Right hindlimb (tissue), 1 donor: ENCODE measurements at places on chromosomes 16 and 17.
A peak's percentile ranks its signal among the peaks of the same experiment; 100 is the strongest.

GRCh38 chr17:9218911-9219310 is 197.6 kb downstream of the NTN1 start:
- DNase-seq: no peak

- no peak for DNase-seq
Observed at GRCh38 chr17:5299383-5299782, 17.3 kb downstream of the RABEP1 start.

- DNase-seq: no peak
Observed at GRCh38 chr16:52411011-52411410, 135.9 kb downstream of the TOX3 start.

DNA sequence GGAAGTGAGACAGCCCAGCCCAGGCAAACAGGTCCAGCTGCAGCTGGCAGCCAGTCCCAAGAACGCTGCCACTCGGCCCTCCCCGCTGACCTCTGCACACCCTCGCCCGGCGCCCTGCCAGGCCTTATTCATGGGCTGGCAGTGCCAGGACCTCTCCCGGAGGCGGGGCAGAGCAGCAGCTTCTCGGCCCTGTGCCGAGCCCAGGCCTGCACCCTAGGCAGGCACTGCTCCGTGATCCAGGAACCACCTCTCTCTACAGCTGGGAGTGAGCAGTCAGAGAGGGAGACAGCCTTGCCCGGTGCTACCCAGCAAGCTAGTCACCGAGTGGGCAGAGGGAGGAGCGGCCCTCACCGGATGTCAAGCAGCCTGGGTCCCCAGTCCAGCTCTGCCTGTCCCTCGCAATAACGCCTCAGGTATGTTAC is 79.9 kb upstream of the CBX4 start:
- peak; percentile 87 for DNase-seq

DNA sequence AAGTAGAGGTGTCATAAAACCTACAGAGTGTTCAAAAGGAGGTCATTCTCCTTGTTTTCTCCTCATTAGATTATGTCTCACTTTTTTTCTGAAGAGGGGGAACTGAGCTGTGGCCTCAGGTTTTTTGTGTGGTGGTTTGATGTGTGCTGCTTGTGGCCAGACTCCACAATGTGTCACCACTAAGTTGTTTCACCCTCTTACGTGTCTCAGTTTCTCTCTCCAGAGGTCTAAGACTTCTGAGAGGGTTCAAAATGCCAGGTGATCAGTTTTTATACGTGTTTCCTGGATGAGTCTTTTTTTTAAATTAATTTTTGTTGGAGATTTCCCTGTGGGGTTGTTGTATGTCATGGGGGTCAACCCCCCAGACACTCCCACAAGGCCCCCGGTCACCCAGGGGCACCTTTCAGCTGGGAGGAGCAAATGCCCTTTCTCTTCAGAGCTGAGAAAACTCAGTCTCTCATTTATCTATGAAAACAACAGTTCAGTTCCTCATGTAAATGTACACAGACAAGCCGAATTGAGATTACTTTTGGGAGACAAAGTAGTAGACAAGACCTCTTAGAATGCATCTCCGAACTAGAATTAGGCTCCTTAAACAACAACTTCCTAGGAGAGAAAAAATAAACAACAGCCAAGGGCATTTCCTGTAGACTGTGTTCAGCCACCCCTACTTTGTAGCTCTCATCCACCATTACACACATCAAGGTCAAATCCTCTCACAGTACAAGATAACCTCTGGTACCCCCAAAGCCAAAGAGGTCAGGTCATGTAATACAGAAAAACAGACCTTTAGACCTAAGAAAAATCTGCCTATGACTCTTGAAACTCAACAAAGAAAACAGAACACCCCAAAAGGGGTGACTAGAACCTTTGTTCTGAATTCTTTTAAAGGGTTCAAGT is 23.9 kb upstream of the TMEM98 start:
- no peak for DNase-seq

GRCh38 chr17:77476498-77476897 is 335.7 kb downstream of the SEC14L1 start:
- DNase-seq: no peak

- DNase-seq: no peak
Observed at GRCh38 chr16:25413975-25414374, 156.3 kb upstream of the ZKSCAN2 start.

- no peak for DNase-seq
Observed at GRCh38 chr17:335691-336090, 16.9 kb downstream of the RPH3AL start.

DNA sequence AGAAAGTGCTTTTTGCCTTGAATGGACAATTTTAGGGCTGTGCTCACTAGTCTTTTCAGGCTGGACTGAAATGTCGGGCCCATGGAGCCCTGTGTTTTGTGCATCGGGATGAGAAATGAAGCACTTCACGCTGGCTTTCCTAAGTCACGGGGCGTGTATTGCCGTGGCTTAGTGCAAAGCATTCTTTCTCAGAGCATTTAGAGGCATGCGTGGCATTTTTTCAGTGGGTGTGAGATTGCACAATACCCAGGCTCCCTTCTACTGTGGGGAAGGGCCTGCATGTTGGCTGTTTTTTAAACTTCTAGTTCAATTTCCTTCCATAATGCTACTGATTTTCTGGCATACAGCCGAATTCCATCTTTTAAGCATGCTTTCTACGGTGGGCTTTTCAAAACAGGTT is 12.6 kb upstream of the POLR3E start:
- DNase-seq: no peak

GRCh38 chr17:36182176-36183000 is 6.0 kb upstream of the TBC1D3B start:
- peak; percentile 48 for DNase-seq

DNA sequence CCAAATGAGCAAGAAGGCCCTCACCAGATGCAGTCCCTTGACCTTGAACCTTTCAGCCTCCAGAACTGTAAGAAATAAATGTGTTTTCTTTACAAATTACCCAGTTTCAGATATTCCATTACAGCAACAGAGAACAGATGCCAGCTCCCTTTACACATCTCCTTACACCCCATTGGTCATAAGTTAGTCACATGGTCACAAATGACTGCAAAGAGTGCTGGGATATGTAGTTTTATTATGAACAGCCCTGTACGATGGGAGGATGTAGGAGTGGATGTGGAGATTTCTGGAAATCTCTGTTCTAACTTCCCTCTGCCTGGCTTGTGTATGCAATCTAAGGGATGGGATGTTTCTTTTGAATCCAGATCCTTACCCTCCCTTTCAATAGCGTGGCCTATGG is 13.3 kb upstream of the RPL38 start:
- DNase-seq: no peak

DNA sequence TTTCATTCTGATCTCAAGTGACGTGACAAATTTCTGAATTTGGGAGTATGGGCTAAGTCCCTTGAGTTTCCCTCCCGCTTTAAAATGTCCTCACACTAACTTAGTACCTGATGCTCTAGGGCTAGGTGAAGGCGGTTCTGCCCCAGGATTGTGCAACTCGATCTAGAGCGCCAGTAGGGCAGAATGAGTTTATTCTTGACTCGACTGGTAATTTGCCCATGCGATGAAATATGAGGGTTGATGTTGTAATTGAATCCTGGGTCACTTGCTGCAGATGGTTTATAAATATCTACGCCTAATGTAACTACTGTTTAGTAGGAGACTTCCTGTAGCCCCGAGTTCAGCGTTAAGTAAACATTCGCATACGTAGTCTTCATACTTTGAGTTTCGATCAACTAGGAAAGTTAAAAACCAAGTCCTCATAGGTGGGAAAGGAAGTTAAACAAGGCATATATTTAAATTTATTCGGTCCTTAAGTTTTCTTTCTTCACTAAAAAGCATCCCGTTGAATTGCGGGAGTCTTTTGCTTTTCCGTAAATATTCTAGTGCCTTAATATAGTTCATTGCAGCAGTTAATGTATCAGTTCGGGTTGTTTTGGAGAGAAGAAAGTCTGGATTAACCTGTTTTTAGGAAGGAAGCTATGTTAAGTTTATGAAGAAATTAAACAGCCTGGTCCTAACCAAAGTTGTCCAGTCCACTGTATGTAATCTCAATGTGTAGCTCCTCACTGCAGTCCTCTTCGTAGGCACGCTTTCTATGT is 1.6 kb downstream of the CTCF start:
- no peak for DNase-seq

GRCh38 chr16:68363658-68364521 is 53.1 kb downstream of the PRMT7 start:
- no peak for DNase-seq

GRCh38 chr17:40312131-40312731 is 3.3 kb downstream of the RARA start:
- DNase-seq: peak; percentile 68

GRCh38 chr17:32742681-32743538 is 134.0 kb downstream of the MYO1D start:
- DNase-seq: no peak

GRCh38 chr17:63480192-63480784 is 3.4 kb downstream of the ACE start:
- DNase-seq: no peak

- DNase-seq: peak; percentile 45
Observed at GRCh38 chr17:10875430-10875851, 37.6 kb upstream of the PIRT start.

GRCh38 chr17:77472468-77473310 is 331.9 kb downstream of the SEC14L1 start:
- DNase-seq: no peak

- DNase-seq: no peak
Observed at GRCh38 chr17:1597861-1598342, 30.7 kb downstream of the SLC43A2 start.

DNA sequence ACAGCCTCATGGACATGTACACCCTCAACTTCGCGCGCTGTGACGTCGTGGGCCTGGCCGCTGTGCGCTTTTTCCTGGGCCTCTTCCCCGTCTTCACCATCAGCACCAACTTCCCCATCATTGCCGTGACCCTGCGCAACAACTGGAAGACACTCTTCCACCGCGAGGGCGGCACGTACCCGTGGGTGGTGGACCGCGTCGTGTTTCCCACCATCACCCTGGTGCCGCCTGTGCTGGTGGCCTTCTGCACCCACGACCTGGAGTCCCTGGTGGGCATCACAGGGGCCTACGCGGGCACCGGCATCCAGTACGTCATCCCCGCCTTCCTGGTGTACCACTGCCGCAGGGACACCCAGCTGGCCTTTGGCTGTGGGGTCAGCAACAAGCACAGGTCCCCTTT is 23.5 kb downstream of the GRIN2C start:
- no peak for DNase-seq

- DNase-seq: no peak
Observed at GRCh38 chr17:1695365-1695764, 10.7 kb upstream of the PRPF8 start.

DNA sequence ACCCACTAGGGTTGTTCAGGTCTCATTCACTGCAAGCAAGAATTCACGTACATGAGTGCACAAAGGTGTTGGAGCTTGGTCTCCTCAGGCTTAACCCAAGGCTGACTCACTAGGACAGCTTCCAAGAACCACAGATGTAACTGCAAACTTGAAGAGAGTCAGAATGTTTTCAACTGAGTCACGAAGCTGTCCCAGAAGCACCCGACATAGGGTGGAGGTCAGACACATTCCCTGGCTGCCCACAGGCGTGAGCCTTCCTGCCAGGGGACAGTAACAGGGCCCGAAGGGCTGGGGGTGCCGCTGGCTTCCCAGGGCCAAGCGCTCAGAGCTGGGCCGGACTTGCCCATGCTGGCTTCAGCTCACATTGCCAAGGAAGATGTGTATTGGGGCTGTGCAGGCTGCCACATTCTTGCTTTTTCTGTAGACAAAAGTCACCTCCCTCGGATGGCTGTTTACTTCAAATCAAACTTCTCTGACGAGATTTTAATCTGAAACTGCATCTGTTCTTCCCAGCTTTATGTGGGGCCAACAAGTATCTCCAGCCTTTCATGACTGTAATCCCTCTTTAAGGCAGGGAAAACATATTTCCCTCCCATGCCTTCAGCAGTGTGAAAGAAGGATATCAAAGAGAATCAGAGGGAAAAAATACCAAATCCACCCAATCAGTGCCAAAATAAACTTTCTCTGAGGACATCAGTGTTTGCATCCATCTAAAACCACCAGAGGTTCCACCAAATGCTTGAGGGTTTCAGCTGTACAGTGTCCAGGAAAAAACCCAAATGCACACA is 14.3 kb downstream of the CMTM3 start:
- no peak for DNase-seq

GRCh38 chr17:39794249-39794970 is 56.7 kb downstream of the GRB7 start:
- no peak for DNase-seq

- no peak for DNase-seq
Observed at GRCh38 chr17:54172096-54172984, 349.6 kb downstream of the KIF2B start.

GRCh38 chr16:54882556-54882955 is 48.1 kb upstream of the IRX5 start:
- DNase-seq: no peak

DNA sequence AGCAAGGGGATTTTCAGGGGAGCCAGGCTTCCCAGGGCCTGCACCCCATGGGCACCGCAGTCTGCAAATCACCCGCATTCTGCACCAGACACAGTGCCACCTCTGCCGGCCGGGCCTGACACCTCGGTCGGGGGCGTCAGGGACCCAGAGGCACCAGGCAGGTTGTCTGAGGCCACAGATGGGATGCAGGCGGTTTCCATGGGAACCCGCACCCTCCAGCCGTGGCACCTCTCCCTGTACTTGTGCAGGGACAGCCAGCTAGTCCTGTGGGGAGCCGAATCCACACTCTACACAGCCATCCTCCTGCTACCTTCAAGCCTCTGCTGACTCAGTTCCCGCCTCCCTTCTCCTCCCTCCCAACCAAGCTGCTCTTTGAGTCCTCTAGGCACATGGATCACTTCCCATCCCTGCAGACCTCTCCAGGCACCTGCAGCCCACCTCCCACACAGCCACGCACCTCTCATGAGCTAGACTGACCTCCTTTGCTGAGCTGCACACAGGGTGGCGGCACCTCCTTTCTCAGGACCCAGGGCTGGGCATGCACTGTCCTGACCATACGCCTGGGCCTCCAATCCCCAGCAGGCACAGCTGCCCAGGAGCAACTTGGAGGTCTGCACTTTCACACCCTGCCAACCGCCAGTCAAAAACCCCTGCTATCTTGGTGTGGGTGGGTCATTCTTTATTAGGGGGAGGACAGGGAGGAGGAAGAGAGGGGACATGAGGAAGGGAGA is 119.5 kb downstream of the C16orf78 start:
- DNase-seq: no peak

GRCh38 chr17:82845163-82845807 is 5.5 kb upstream of the ZNF750 start:
- DNase-seq: peak; percentile 79

DNA sequence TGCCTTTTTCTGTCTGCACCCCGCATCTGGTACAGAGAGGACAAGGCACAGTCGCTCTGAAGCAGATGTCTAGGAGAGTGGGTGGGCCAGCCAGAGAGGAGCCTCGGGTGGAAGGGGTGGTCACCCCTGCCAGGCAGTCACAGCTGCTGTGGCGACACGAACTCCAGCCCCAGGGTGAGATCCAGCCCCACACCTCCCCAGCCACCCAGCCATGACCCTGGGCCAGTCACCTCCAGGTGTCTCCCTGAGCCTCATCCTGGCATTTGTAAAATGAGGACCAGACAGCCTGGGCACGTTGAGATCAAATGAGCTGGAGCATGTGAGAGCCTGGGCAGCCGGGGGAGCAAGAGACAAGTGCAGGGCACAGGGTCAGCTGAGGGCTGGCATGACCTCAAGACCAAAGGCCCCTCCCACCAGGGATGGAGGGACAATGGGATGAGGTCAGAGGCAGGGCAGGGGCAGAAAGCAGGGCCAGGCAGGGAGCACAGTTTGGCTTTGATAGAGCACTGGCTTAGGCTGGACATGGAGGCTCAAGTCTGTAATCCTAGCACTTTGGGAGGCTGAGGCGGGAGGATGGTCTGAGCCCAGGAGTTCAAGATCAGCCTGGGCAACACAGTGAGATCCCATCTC is 7.7 kb downstream of the ADAM11 start:
- DNase-seq: no peak

- DNase-seq: no peak
Observed at GRCh38 chr16:80693553-80693952, 110.8 kb downstream of the CDYL2 start.

GRCh38 chr17:2436316-2436905 is 35.6 kb upstream of the MNT start:
- DNase-seq: peak; percentile 24
